ENCODE measurements at places on chromosomes 2 and 18.

DNA sequence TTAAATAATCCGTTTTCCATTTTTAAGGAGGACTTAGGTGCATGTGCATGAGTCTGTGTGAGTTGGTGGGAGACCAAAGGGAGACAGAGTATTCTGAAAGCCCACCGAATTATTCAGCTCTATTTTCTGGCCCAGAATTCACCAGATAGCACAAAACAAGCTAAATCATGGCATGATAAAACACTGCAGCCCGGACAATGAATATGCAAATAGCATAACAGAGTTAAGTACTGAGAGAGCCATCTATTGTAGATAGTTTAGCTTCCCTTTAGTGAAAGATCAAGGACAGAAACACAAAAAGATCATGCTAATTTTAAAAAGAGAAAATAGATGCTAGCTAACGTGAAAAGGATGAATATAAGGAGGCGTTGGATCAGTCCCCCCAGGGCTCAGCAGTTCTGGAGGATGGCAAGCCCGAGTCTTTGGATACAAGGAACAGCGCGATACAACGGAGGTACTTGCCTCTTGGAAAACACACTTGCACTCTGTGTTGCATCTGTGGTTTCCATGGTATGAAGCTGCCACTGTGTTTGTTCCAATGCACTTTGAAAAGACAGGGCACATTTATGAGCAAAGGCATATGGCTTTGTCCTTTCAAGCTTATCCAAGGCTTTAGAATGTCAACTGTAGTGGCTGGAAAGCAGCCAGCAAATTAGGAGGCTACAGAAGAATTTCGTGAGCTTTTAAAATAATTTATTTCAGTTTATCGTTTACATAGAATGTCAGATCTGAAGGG is 119.9 kb downstream of the LYPD1 start:
- DNase-seq = no peak

DNA sequence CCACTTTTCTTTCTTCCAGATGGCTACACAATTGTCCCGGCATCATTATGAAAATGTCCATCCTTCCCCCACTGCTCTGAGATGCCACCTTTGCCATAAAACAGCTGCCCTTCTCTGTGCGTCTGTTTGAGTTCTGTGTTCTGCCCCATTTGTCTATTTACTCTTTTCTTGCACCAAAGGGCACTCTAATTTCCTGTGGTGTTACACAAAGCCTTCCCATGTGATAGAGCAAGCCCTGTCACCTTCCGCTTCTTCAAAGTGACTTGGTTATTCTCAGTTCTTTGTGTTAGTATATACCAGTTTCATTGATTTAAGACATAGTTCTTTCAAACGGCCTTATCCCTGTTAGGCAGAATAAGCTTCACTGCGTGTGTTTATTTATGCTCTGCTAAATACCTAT is 84.1 kb downstream of the FBXO15 start:
- no peak for DNase-seq

GRCh38 chr2:151766437-151767153 is 32.3 kb upstream of the NEB start:
- DNase-seq = no peak

DNA sequence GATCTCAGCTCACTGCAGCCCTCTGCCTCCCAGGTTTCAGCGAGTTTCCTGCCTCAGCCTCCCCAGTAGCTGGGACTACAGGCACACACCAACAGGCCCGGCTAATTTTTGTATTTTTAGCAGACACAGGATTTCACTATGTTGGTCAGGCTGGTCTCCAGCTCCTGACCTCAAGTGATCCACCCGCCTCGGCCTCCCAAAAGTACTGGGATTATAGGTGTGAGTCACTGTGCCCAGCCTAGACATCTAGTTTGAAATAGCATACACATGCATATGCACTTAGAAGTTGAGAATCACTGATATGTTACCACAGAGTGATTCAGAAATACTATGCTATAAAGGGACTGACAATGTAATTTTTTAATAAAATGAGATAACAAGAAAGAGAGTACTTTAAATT is 69.8 kb upstream of the CDKL4 start:
- DNase-seq = no peak

DNA sequence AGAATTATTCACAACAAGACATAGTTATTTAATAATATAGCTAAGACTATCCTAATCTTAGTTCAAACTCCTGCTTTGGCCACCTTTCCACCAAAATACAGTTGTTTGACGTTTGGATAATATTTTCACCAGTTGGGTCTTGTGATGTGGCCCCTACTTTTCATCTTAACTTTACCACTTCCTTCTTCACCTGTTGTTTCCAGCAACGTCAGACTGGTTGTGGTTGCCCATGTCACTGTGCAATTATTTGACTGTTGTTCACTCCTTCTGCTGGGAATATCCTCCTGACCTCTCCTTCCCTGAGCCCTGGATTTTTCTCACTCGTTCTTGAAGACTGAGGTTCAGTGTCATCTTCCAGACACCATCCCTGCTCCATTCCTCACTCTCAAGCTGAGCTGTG is 132.2 kb upstream of the RASGRP3 start:
- no peak for DNase-seq

DNA sequence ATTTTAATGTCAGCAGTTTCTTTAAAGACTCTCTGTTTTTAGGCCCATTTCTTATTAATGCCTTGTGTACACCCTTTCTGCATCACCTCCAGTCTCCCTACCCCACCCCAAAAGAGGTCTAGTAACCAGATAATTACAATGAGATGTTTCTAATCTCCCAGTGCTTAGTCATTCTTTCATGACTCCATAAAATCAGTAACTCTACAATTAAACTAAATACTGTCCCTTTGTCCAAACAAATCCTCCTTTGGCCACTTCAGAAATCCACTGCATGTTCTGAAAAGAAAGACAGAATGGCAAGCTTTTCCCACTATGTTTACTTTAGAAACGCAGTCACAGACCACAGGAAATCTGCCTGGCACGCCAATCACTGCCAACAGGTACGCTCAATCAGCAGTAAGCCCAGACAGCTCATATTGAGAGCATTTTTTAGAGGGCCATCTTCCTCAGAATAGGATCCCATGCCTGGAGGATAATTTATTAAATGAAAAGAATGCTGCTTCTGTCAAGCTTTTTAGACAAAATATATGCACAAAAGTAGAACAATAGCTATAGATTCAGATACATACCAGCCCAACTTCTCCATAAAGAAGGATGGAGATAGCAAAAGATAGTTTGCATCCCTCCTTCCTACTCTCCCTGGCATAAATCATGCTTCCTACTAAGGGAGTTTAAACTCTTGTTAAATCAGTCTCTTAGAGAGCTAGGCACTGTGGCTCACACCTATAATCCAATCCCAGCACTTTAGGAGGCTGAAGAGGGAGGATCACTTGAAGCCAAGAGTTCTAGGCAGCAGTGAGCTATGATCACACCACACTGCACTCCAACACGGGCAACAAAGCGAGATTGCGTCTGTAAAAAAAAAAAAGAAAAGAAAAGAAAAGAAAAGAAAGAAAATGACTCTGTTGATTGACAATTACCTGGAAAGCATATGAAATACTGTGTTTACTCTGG is 14.6 kb downstream of the CLASP1 start:
- no peak for DNase-seq

- no peak for DNase-seq
Measured at GRCh38 chr2:73987948-73988700, 3.4 kb downstream of the TET3 start.

DNA sequence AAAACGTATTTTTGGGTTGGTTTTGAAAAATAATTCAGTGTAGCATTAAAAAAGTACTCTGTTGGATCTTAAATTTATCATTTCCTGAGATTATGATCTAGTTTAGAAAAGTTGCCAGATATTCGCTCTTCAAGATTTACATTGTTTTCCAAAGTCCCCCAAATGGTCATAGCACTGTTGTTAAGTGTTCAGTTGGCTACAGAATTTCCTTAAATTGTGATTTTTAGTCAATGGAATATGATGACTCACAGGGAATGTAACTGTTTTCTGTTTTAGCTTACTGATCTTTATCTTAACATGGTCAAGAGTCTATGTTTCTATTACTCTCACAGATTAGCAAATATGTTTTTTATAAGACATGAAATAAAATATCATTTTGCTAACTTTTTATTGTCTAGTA is 23.2 kb downstream of the PLCL1 start:
- no peak for DNase-seq

DNA sequence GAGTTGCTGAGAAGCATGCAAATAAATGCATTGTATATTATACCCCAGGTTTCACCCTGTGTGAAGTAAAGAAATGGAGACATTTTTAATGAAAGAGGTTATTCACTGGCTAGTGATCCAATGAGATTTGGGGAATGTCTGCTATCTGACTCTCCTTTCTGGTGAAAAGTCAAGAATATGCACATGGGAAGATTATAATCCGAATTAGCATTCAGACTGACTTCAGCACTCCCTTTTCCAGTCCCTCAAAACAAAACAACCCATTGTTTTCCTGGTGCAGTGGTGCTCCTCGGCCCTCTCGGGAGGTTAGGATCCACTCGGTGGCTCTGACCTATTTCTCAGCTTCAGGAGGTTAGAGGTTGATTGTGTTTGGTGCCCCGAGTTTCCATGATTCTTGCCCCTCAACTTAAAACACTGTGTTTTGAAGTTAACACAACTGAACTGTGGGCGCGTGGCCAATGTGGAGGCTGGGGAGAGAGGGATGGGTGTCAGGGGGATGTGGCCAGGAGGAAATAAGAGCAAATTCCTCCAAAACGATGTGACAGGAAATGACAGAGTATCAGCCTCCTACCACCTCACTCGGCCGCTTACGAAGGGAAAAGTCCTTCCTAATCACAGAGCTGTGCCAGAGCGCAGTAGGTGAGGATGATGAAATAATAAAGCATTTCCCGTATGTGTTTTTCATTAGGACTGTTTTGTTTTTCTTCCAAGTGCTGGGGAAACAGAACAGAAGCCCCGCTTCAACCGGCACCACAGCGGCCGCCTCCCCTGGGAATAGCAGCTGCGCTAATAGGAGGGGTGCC is 440.1 kb downstream of the MTX2 start:
- no peak for DNase-seq

- DNase-seq = no peak
Measured at GRCh38 chr2:10495311-10495987, 47.3 kb upstream of the ODC1 start.

GRCh38 chr2:168255866-168256265 is 8.5 kb upstream of the STK39 start:
- DNase-seq = no peak

DNA sequence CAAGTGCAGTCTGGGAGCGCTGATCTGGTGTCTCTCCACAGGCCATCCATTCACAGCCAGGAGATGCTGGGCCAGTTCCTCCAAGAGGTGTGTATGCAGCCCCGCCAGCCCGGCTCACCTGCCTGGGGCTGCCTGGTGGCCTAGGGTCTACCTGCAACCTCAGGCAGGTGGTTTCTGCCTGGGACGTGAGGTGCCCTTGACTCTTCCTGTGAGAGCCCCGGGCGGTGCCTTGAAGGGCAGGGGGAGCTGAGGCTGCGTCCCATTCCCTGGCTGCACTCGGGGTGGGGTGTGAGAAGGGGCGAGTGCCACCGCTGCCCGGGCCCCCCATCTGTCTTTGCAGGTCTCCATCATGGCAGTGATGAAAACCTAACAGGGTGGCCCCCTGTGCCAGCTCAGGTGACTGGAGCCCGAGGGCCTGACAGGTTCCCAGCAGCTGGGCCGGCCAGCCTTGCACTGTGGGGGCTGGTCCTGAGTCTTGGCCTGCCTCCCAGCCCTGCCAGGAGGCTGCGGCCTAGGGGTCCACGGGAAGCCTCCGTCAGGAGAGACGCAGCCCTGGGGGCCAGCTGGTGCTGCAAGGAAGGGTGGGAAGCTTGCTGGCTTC is 11.9 kb downstream of the CAPN10 start:
- DNase-seq = no peak

DNA sequence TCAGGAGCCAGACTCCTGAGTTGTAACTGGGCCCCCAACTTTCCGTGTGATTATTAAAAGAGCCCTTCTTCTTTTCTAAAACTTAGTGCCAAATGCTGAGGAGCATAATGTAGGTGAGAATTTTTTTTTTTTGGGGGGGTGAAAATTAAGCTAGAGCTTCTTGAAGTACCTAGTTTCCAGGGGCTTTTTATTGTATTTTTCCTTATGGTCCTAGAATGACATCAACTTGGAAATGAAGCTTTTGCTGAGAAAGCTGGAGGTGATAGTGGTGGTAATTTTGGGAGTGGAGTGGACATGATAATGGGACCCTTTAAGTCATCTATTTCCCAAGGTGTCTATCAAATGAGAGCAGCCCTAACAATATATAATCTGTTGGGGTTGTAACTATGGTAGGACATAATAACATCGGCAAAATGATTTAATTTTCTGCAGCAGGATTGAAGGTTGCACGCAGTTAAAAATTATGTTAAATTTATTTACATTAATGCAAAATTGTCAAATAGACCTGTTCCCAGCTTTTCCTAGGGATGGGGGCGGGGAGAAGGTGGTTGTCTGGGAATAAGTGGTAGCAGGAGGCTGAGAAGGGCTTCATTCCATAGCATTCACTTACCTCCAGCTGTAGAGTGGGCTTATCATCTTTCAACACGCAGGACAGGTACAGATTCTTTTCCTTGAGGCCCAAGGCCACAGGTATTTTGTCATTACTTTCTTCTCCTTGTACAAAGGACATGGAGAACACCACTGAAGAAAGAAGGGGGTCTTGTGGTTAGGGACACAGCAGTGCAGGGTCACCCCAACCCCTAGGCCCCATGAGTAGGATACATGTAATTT is 5.7 kb downstream of the IL1B start:
- no peak for DNase-seq

DNA sequence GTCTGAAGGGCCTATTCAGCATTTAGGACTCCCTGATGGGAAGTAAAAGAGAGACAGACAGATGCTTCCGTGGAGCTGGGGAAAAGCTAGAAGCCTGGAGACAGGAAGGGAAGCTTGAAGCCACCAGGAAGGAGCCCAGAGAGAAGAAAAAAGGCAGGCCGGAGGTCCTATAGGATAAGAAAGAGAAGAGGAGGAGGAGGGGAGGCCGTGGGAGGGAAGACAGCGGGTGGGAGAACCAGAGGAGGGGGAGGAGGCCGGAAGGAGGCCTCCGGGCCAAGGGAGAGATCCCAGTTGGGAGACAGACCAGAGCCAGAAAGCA is 107.1 kb upstream of the PKDCC start:
- no peak for DNase-seq

DNA sequence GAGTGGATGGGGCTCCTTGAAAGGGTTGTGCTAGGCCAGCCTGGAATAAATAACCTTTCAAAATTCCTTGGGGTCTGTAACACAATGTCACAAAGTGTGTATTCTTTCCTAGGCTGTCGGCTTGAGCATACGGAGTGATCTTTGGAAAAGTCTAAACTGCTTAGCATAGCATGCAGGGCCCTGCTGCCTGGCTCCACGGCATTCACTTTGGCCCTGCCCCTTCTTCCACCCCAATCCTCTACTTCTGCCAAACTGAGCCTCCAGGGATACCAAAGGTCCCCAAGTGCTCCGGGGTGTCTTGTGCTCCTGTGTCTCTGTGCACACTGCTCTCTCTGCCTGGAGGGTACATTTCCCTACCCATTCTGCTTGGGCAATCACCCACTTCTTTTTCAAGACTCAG is 196.1 kb downstream of the LTBP1 start:
- no peak for DNase-seq

- DNase-seq = no peak
Measured at GRCh38 chr18:51255693-51256092, 58.2 kb upstream of the MEX3C start.

- no peak for DNase-seq
Measured at GRCh38 chr2:6535572-6535971, 330.1 kb downstream of the CMPK2 start.

Measured in HL-60 (cell line).